ENCODE measurements at places on chromosomes 5 and 9.
A peak's percentile ranks its signal among the peaks of the same experiment; 100 is the strongest.

- no peak for DNase-seq
These were observed 2.5 kb upstream of the PSMD5 start for GRCh38 chr9:120845255-120845654.

GRCh38 chr5:69489246-69489645, 3.3 kb upstream of the OCLN start:
- no peak for DNase-seq

DNA sequence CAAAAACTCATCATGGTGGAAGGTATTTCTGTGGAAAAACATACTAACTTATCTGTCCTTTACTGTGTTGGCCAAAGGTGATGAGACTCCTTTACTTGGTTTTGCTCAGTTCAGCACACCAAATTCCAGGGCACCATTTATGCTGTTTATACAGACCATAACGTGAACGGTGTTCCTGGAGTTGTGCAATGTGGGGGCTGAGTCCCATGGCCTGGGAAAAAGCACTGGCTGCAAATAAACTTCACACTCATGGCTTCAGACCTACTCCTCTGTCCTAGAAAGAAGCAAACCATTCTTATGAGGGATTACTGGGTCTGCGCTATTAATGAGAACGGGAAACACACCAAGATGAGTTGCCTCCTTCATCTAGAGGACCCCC, 10.4 kb downstream of the FREM1 start:
- no peak for DNase-seq

DNA sequence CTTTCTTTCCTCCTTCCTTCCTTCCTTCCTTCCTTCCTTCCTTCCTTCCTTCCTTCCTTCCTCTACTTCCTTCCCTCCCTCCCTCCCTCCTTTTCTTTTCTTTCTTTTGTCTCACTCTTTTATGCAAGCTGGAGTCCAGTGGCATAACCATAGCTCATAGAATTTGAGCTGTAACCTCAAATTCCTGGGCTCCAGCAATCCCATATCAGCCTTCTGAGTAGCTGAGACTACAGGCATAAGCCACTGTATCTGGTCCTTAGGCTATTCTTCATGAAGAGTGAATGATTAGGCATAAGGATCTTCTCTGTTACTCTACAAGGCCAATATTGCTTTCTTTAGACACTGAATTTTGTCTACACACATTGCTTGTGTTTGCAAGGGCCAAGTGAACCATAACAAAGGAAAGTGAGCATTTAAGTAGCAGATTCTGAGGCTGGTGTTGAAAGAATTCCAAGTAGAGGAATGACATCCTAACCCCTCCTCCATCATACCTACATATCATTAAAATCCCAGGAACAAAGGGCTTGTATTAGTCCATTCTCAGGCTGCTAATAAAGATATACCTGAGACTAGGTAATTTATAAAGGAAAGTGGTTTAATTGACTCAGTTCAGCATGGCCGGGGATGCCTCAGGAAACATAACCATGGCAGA, 293.2 kb downstream of the HCN1 start:
- DNase-seq: no peak

GRCh38 chr9:115170358-115171073, 52.6 kb upstream of the TNC start:
- DNase-seq: peak; percentile 45

DNA sequence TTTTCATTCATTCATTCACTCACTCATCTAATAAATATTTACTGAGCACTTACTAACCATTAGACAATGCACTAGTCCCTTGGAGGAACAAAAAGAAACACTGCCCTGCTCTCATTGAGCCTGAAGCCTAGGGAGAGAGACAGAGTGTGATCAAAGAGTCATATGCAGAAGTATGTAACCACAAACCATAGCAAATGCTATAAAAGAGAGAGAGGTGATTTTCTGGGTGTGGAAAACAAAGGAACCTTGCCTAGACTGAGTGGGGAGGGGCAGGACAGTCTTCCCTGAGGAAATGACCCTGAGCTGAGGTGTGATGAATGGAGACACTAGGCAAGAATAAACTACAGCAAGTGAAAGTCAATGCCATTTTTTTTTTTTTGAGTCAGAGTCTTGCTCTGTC, 10.8 kb upstream of the ADRA1B start:
- peak; percentile 95 for DNase-seq

- DNase-seq: peak; percentile 65
These were observed 624.1 kb downstream of the ISL1 start for GRCh38 chr5:52007230-52007858.

GRCh38 chr5:89534331-89534730, 651.3 kb upstream of the MEF2C start:
- no peak for DNase-seq

DNA sequence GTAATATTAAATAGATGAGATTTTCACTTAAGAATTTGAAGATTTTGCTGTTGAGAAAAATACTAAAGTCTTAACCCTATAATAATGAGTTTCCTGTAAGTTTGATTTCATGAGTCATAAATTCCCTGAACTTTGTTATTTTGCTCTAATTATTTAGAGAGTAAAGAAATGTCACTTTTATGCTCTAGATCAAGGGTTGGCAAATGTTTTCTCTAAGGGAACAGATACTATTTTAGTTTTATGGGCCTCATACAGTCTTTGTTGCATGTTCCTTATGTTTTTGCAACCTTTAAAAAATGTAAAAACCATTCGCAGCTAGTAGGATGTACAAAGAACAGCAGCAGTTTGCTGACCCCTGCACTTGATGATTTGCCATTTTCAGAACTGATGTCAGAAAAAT, 480 bp upstream of the TXNDC8 start:
- no peak for DNase-seq

GRCh38 chr9:123893831-123894460, 36.0 kb downstream of the DENND1A start:
- DNase-seq: peak; percentile 11

DNA sequence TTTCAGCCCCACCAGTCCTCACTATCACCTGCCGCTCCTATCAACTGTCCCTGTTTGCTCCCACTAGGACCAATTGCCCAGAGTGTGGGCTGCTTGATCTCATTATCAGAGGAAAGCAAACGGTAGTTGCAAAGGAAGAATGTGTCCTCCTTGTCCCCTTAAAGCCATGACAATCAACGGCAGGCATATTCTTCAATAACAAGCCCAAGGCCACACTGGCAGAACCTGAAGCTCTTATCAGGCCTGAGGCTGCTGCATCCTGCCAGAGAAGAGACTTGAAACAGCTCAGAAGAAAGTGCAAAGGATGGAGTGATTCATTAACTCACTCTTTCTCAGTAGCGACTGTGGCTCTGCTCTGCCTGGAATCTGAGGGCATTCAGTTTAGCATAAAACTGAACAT, 39.2 kb upstream of the MAN2A1 start:
- DNase-seq: no peak

DNA sequence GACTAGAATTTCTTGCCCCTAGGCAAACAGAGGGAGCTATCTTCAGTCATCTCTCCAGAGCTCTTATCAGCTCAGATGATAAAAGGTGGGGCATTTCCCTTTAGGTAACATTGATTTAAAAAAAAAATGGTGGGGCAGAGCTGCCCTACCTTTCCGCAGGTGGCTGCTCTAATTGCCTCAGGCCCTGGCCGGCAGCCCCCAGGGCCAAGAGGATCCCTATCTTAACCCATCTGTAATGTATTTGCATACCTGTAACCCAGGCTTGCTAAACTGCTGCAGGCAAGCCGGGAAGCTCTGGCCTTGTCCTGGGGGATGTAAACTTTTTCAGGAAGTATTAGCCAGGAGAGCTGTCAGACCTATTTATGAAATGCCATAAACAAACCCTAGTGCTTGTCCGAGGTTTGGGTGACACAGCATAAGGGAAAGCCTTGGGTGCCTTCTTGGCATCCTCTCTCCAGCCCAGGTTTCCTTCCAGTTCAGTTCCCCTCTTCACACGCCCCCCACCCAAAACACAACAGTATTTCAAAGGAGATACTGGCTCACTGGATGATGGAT, 20.9 kb upstream of the ZSWIM6 start:
- DNase-seq: no peak

Measured in HFFc6 (cell line).